ENCODE measurements at places on chromosomes 2 and 18.

DNA sequence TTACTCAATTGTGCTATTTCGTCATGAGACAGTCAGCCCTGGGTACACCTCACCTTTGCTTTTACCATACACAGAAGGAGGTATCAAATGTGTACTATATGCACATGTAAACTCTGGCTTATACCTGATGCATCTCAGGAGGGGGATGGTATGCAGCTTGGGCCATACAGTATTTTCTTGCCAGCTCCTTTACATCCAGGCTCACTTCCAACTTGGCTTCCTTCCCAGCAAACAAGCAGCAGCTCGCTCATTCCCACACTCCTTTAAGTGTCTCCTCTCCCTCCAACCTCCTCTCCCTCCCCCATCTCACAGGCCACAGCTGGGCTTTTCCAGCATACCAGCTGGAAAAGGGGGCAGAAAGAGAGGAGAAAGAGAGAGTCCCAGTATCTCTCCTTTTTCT, 9.6 kb downstream of the MARCHF4 start:
- no peak for DNase-seq

DNA sequence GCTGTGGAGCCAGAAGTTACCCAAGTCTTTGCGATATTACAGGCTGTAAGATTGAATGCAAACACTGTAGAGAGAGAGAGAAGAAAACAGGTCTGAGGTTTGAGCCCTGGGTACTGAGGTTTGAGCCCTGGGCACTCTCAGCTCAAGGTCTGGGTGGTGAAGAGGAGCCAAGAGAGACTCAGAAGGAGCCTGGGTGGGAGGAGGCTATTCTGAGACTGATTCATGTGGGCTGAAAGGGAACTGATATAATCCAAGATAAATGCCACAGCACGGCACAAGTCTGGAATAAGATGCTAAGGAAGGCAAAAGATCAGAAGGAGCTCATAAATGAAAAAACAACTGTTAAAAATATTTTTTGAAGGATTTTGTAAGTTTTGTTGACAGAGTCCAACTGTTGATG, 407.6 kb upstream of the HS6ST1 start:
- no peak for DNase-seq

DNA sequence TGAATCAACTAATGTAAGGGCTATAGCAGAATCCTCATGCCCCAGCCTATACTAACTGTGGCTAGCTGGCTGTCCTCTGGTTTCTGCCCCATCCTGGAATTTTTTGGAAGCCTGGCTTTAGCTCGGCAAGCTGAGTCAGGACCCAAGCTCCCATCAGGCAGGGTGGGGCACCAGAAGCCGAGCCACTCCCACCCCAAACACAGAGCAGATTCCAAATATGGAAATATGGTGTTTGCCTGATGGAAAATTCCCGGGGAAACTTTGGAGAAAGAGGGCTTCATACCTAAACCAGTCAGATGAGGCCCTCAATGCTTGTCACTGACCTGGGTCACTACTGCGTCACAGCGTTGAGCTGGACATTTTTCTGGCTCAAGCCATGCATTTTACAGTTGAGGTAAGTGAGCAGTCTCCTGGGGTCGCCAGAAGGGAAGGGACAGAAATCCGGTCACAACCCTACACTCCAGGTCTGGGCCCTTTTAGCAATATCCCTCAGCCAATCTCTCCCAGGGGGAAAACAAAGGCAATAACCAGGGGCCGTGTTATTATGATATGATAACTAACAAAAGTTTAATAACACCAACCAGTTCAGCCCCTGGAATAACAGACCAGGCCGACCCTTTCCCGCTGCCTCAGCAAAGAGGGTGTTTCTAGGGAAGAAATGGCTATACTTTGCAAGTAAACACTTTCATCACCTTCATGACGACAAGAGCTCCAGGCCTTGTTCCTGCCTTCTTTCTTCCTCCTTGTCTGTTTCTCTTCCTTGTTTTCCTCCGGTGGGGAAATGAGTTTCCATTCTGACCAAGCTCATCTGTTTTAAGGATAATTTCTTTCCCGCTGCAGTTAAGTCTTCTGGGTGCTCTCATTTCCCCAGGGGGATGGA, 37.7 kb downstream of the PSD4 start:
- no peak for DNase-seq

GRCh38 chr2:71691747-71692441, 238.5 kb downstream of the DYSF start:
- DNase-seq: no peak

- no peak for DNase-seq
Observed at GRCh38 chr2:240201866-240202265, 61.4 kb upstream of the OTOS start.
